ENCODE measurements at places on chromosomes 7 and 10.

- peak; percentile 17 for DNase-seq
These were observed 39.5 kb downstream of the ZNF117 start for GRCh38 chr7:64951250-64951848.

DNA sequence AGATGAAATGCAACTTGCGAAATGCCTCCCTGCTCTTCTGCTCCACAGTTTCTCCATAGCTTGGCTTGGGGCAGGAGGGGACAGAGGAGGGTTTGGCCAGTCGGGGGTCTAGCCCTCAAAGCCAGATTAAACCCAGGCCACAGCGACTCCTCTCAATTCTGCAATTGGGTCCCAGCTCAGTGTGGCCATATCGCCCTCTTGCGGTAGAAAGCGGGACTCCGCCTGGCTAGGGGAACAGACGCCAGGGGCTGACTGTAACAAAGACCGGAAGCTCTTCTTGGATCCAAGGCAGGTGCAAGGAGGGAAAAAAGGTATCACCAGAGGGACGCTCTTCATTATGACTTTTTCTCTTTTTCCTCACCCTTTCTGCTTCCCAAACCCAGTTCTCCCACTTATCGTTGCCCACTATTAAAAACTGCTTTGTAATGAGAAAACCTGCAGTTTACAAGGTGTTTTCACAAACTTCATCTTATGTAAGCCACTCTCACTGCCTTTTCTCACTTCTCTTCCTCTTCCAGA is 36.6 kb upstream of the TNPO3 start:
- peak; percentile 30 for DNase-seq

GRCh38 chr10:131514454-131514853 is 202.9 kb upstream of the TCERG1L start:
- DNase-seq = no peak

GRCh38 chr7:81645435-81645834 is 124.4 kb downstream of the HGF start:
- DNase-seq = no peak

DNA sequence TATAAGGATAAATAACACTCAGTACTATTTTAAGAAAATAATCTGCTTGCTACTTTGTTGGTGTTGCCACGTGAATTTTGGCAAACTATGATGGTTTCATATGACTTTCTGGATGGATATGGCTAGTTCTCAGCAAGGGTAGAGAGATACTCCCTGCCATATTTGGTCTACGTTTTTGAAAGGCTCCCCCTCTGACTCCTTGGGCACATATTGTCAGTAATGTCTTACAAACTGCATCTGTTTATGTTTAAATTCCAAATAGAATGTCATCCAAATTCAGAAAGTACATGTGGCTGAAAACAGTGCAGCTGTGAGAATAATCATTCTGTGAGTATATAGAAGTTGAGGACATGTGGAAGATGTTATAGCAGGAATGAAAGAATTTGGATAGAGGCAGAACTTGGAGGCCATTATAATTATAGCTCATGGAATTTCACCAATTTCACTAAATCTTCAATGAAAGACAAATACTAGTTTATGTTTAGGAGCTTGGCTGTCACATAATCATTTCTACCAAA is 107.8 kb downstream of the SRI start:
- DNase-seq = no peak

DNA sequence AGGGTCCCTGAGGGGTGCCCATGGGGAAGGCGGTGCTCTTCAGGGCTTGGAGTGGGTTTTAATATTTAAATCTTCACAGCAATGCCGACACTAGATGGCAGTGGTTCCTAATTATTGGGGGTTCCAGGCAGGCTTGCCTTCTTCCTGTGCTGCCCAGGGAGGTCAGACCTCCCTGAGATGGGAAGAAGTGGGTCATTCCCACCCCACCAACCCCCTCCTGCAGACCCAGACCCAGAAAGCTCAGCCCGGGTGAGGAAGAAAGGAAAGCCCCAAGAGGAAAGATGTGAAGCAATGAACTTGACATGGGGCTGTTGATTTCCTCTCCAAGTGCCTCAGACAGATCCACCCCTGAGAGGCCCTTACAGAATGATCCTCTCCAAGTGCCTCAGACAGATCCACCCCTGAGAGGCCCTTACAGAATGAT is 85.1 kb upstream of the LANCL2 start:
- DNase-seq = no peak

- no peak for DNase-seq
These were observed 24.1 kb upstream of the MYH16 start for GRCh38 chr7:99248391-99249095.

GRCh38 chr7:81937091-81937490 is 167.2 kb upstream of the HGF start:
- no peak for DNase-seq

- DNase-seq = no peak
These were observed 74.6 kb upstream of the EGFR start for GRCh38 chr7:54944179-54944578.

GRCh38 chr10:844552-844951 is 87.0 kb downstream of the LARP4B start:
- DNase-seq = no peak

DNA sequence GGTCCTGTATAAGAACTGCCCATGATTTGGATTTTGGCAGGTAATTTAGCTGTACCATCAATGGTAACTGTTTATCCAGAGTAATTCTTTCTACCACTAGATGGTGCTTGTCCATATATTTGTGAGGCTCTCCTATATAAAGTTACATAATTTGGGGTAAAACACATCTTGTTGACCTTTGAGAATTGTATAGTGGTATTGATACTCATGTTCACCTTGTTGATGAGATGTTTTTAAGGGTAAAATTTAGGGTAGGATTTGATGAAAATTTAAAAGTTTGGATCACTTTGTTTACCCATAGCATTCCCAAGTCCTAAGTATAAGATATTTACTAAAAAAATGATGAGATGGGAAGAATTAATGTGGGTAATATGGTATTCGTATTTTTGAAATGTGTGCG is 31.6 kb downstream of the ST7 start:
- no peak for DNase-seq

Measured in KG1 (cell line).